Cerebellar cortex (tissue), 1 donor: ENCODE measurements at places on chromosomes 7 and 10.

DNA sequence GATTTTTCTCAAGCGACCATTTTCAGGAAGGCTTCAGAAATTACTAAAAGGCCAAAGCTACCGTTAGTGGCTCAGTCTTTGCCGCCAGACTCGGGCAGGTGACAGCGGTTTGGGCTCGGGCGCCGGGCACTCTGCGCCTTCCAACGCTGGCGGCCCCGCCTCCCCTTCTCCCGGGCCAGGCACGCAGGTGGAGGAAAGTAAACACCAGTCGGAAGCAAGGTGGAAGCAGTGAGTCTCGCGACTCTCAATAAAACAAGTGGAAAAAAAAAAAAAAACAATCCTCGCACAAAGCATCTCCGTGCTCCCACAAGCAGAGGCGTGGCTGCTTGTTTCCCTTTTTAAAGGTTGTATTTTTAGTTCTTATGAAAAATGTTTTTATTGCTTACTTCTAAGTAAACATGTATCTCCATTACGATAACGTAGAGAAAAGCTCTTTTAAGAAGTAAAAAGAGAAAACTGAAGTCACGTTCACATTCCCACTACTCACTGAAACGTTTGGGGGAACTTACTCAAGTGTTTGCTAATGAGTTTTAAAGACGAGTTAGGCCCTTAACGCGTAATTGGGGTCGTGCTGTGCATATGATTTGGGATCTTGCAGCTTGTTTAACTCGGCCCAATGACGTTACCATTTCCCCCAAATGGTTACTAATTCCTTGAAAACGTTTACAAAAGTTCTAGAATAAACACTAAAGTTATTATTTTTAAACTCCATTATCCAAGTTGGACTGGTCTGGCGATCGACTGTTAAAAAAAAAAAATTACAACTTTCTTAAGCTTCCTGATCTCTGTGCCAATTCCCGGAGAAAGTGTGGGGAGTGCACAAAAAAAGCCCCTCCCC lies 864 bp downstream of the CDCA7L start:
- DNase-seq = peak; percentile 48

DNA sequence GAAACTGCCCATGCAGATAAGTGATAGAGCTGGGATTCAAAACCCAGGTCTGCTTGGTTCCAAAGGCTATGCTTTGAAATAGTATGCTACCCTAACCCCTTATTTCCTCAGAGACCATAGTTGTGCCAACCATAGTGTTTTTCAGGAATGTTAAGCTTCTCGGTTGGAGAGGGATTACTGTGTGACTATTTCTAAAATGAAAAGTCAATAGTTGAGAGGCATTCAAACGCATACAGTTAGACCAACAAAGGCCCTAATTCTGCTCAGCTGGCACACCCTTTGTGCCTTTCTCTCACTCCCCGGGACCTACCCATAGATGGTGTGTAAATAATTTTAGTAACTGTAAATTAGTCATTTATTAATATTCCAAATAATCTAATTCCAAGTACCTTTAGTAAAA lies 64.6 kb upstream of the RNF148 start:
- DNase-seq = no peak

GRCh38 chr7:2575733-2576340 lies 17.1 kb downstream of the IQCE start:
- no peak for DNase-seq

GRCh38 chr10:128324058-128324827 lies 198.0 kb upstream of the MKI67 start:
- DNase-seq = peak; percentile 8

DNA sequence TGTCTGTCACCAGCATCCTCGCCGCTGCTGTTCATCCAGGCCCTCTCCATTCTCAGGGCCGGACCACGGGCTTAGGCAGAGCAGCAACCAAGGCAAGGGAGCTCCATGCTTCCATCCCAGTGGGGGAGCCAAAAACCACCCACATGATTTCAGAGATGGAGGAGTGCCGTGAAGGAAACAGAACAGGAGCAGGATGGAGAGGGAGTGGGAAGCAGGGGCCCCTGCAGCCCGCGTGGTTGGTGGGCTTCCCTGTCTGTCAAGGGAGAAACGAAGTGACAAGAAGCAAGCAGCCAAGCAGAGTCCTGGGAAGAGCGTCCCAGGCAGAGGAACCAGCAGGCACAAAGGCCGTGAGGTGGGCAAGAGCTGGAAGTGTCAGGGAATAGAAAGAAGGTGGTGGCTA lies 95.7 kb downstream of the SLIT1 start:
- DNase-seq = no peak

DNA sequence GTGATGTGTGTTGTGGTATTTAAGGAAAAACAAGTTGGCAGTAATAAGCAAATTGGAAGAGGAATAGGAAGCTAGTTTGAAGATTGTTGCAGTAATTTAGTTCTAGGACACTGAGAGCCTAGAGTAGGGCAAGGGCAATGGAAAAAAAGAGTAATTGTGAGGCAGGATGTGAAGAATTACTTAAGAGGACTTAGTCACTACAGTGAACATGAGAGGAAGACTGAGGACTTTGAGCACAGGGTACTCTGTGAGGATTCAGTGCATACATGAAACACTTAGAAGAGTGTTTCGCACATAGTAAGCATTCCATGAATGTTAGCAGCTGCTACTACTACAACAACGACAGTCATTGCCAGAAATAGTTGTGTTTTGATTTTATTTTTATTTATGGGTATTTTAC lies 30.9 kb upstream of the DKK1 start:
- no peak for DNase-seq
